ENCODE measurements at places on chromosomes 2 and 18.

DNA sequence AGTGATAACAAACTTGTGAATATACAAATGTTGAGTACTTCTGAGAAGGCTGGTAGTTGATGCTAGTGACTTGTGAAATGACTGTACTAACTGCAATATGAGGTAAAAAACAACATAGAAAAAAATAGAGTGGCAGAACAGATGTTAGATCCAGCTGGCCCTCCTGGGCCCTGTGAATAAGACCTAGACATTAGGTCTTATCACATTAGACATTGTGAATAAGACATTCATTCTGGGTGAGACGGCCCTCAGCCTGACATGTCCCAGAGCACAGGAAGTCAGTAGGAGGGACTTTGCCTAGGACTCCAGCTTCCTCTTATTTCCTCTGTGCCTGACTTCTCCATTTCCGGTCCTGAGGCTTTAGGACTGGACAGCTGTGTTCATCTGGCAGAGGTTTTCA, 22.9 kb downstream of the DOK1 start:
- DNase-seq, result no peak

DNA sequence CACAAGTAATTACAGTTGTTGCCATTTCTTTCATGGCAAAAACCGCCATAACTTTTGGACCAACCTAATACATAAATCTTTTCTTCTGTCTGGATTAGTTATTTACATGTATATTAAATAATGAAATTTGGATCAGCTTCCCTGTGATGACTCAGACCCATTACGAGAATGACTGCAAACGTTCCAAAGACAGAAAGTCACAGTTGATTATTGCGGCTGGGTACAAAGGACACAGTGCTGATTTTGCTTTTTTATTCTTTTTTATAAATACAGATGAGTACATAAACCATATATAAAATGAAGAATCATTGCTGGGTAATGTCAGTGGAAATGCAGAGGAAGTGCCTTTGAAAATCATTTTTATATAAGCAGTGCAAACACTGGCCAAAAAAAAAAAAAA, 126.2 kb downstream of the TWIST2 start:
- no peak for DNase-seq

DNA sequence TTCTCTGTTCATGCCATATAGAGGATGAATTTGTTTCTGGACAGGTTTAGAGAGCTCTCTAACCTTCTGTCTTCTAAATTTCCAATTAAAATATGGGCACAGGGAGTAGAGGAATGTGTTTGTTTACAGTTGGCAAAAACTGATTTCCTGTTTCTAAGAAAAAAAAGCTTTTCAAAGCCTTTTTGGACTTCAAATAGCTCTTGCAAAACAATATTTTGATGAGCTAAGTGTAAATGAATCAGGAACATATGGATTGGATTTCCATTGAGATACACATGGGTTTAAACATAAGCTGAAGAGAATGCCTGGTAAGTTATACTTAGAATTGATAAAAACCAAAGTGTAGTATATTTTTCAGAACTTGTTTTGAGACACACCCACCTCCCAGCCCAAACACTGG, 677.5 kb downstream of the NYAP2 start:
- no peak for DNase-seq

GRCh38 chr18:2827061-2827460, 19.7 kb upstream of the EMILIN2 start:
- no peak for DNase-seq

DNA sequence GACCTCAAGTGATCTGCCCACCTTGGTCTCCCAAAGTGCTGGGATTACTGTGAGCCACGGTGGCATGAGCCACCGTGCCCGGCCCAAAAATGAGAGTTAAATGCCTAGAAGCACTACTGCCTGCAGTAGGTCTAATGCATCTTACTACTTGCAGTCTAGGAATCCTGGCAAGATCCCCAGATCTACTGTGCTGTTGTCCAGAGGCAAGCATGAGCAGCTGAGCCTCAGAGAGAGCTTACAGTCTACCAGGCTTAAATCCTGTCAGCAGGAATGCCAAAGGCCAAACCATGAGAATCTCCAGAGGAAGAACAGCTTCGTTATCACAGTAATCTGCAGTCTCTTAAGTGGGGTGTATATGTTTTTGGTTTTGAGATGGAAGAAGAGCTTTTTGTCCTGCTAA, 54.4 kb downstream of the XRCC5 start:
- DNase-seq, result no peak

GRCh38 chr2:48315896-48316194, 214.1 kb upstream of the STON1 start:
- DNase-seq, result peak; percentile 14

DNA sequence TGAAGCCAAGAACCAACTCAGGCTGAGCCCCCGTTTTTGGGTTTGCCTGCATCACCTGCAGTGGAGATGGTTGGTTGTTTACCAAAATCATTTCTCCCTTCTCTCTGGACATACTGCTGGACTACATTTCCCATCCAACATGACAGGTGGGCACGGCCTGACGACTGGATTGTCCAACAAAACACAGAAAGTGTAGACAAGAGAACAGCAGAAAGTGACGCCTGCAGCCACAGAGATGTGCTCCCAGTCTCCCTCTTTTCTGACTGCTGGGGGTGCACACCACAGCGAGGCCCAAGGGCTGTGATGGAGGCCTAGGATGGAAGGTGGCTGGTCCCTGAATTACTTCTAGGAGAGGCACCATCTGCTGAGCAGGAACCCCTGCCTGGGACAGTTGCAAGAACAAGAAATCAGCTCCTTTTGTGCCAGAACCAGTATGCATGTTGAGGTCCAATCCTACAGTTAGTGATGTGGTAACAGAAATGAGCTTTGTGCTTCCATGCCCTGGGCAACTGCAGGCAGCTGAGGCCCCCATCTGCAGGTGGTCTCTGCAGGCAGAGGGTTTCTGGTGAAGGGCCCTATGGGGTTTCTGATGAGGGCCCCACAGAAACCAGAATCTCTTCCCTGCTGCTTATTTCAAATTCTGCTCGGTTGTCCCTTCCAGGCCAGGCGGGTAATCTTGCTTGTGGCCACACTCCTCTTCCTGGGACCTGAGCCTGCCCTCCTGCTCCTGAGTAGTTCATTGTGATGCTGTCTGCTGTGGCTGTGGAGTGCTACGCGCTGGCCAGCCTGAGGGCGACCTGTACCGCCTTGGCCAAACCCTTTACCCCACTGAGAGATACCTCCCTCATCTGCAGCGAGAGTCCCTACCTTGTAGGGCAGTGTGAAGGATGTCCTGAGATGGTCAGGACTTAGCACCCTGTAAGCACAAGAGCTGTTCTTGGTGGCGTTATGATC, 168.3 kb downstream of the ASB1 start:
- no peak for DNase-seq

- no peak for DNase-seq
Measured at GRCh38 chr2:71746946-71747501, 293.7 kb downstream of the DYSF start.

- DNase-seq, result no peak
Measured at GRCh38 chr2:70939001-70939838, 3.5 kb downstream of the ATP6V1B1 start.

DNA sequence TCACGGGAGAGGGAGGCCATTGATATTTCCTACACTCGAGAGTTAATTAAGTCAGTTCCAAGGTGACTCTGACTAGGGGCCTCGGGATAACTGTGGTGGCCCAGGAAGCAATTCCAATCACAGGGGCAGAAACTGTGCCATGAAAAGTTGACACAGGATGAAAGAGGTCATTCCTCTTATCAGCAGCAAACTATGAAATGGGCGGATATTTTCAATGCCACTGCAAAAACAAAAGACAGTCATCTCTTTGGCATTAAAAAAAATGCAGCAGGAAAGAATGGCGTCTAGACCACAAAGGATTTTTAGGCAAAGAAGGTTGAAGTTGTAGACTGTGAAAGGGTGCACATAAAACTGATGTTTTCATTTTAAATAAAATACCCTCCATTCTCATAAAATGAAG, 50.0 kb downstream of the TGIF1 start:
- no peak for DNase-seq

DNA sequence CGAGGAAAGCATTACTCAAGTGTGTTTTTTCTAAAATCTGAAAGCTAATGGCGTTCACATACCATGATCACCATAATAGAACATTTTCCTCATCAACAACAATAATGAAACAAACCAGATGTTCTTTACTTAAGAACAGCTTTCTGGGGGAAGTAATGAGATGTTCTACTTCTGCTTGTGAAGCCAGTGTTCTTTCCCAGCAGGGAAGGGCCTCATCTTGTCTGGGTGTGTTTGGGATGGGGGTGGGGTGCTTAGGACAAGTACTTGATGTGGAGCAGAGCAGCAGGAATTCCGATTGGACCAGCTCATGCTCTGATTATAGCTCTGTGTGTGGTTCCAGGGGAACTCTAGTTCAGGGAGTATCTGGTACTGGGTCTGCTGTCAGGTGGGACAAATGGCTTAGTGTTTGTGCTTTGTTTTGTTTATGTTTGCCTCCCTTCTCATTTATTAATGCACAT, 163.0 kb upstream of the NOSTRIN start:
- no peak for DNase-seq

DNA sequence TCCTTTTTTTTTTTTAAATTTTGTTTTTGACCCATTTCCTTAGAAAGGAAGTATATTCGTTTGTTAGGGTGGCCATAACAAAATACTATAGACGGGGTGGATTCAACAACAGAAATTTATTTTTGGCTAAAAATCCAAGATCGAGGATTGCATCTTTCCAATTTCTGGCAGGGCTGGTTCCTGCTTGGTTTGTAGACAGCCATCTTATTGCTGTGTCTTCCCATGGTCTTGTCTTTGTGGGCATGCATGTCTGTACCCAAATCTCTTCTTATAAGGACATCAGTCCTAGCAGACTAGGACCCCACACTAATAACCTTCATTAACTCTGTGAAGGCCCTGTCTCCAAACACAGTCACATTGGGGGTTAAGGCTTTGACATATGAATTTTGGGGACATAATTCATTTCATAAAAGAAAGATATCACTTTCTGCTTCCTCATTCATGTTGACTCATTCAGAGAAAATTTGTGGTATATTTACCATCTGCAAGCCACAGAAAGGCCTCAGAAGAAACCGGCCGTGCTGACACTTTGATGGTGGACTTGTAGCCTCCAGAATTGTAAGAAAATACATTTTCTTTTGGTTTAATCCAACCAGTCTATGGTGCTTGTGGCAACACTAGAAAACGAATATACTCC, 262.1 kb downstream of the LPIN1 start:
- no peak for DNase-seq

DNA sequence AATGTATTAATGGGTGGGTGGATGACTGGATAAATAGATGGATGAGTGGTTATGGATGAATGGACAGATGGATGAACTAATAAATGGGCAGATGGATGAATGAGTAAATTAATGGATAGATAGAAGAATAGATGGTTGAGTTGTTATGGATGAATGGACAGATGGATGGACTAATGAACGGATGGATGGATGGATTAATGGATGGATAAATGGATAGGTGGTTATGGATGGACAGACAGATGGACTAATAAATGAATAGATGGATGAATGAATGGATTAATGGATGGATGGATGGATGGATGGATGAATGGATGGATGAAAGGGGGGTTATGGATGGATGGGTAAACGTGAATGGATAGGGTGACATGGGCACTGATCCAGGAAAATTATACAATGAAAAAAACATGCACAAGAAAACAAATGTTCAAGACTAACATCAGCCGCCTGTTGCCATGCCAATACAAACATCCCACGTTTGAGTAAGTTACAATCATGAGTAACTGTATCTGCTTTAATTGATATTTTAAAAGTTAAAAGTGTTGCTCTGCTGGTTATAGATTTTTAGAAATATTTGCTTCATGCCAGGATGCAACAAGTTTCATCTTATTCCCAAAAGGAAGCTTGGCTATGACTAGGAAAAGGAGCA, 20.8 kb downstream of the PXDN start:
- no peak for DNase-seq

DNA sequence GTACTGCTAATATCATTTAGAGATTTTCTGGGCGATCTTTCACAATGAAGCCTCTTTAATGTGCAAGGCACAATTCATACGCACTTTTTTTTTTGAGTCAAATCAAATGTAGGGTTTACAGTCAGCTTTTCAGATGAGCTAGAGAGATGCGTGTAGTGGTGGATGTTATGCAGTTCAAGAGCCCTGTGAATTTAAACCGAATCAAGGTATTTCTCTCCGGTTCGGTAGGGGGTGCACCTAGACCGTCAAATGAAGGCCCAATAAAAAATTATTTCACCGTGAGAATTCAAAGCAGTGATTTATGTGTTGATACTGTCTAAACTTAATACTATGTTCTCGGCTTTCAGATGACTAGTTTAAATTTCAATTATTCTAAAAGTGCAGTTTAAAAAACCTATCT, 1.1 kb downstream of the PTH2R start:
- DNase-seq, result peak; percentile 30

DNA sequence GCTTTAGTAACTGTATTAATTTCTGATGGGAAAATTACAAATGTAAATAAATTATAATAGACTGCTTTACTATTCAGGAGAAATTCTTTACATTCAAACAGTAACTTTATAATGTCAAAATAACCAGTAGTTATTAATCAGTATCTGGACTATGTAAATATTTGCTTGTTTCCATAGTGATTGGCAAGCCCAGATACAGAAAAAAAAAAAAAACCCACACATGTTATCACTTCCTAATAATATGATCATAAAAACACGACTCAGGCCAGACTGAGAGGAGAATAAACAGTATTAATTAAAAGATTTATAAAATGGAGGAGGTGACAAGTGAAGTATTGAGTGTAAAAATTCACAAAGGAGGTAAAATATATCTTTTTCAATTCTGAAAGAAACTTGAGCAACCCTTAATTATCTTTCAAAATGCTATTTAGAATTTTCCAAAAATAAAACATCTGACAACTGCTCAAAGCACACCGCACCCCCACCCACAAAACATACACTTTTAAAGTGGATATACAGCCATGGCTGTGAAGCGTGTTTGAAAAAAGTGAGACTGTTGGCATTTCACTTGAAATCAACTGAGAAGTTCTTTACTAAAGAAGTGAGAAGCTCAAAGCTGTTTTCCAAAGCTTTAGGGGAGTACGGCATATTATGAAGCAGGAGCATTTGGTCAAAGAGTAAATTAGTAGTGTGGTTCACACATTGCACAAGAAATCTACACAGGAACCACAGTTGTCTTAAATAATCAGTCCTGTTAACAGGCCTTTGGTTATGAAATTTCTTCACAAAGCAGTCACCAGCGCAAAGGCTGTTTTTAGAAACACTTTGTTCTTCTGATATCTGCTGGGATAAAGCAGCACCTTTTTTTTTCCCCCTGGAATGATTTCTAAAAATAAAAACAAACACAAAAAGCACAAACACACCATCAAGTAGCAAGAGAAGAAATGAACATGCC, 475.8 kb downstream of the TXNL1 start:
- DNase-seq, result no peak

GRCh38 chr2:51350100-51350499, 318.2 kb upstream of the NRXN1 start:
- no peak for DNase-seq

Measured in endothelial cell (in vitro differentiated cells).